Lung (tissue), 17 donors: ENCODE measurements at places on chromosomes 11 and 22. TPM values are rescaled to one million over a fixed set of nuclear protein-coding genes. Genes with fewer than 3 reads are reported as not detected.

DNA sequence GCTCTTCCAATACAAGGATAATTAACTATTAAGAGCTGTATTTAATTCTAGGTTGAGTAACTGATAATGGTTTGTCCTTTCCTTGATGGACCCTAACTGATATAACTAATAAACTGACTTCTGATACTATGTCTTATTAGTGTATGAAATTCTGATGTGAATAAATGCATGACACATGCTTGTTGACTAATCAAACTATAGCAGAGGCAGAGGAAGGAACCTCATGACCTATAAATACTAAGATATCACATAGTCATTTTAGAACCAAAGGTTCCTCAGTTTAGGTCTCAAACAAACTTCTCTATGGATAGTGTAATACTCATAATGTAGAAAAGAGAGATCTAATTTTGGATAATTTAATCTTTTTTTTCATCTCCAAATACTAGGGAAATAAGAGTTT, 4.8 kb upstream of the HBD start:
- DNase-seq: no peak

DNA sequence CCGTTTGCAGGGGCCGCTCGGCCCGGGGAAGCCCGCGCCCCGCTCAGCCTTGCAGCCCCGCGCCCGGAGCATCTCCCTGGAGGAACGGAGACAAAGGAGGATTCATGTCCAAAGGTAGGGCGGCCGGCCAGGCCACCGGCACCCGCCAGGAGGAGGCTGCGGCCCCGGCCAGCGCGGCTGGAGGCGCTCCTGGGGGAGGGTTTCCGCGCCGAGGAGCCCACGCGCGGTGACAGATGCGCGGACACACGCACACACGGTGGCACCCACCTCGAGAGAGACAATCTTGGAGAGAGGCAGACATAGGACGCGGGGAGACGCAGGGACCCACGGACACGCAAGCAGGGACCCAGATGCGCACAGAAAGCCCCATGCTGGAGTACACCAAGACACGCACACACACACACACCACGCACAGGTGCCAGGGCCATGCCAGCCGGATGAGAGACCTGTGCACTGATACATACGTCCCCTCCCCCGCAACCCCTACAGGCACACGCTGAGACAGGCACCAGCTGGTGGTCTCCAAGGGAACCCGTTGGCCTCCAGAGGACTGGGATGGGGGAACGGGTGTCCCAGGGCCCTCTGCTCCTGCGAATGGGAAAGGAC, 7.8 kb downstream of the SEPTIN3 start:
- DNase-seq: no peak

DNA sequence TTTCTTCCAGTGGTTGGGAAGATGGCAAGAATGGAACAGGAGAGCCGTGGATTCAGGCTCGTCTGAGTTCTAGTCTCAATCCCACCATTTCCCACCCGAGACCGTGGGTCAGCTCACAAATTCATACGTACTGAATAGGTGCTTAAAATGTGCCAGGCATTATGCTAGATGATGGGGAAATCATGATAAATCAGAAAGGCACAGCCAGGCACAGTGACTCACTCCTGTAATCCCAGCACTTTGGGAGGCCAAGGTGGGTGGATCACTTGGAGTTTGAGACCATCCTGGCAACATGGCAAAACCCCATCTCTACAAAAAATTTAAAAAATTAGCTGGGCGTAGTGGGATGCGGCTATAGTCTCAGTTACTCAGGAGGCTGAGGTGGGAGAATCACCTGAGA, 7.1 kb downstream of the TRIOBP start:
- DNase-seq: no peak

- DNase-seq: no peak
These were observed 84.1 kb downstream of the TNRC6B start for GRCh38 chr22:40261783-40262182.

DNA sequence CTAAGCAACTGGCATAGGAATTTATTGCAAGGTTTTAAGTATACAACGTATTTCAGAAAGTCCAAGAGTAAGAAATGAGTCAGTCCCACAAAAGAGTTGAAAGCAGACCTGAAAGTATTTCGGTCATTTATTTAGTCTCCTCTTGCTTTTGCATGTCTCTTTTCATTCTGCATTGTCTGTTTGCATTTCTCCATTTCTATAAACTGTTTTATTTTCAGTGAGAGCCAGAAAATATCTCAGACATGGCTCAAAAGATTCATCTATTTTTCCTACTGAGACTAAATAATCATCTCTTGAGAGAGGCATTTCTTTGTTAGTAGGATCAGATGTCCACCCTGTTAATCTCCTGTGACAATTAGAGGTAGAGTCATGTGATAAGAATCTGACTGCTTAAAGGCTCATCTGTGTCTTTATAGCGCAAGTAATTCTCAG, 219.1 kb upstream of the CCDC179 start:
- no peak for DNase-seq

- no peak for DNase-seq
These were observed 213.3 kb downstream of the CADM1 start for GRCh38 chr11:115290893-115291292.

DNA sequence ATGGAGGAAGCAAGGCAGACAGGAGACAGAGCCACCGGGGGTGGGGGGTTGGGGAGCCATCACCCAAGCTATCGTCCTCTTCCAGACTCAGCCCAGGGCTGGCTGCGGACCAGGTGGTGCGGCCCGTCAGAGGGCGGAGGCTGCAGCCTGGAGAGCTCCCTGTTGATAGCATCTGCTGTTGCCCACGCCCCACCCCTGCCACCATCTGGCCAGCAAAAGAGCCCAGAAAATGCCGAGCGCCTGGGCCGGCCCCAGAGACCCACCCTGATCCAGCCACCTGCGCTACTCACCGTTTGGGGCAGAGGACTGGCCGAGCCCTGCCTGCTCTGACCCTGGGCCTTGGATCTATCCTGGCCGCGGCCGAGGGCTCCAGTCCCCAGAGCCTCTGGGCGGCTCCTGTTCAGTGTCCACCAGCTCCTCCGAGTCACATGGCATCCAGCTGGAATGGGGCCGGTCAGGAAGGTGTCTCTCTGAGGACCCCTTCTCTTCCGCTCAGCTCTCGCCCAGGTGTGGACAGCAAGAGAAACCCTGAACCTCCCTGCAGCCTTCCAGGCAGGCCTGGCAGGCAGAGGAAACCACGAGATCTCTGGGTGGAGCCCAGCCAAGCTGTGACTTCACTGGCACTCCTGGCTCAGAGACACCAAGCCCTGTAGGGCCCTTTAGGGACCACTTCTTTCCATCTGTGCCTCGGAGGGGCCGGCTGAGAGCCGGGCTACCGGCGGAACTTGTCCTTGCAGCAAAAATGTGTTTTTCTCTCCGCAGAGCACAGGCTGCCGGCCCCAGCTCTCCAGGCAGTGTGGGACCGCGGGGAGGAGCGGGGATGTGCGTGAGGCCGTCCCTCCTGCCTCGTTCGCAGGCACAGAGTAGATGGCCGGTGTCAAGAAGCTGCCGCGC, at the start of gene MRGPRE:
Gene MRGPRE, minus strand, starts transcription at position 567 of the 894 bp plus-strand sequence. CDS start 3,618 bp downstream, outside the sequence.
- peak; percentile 60 for DNase-seq

GRCh38 chr11:64069401-64070313, 33.9 kb downstream of the FLRT1 start:
- no peak for DNase-seq

DNA sequence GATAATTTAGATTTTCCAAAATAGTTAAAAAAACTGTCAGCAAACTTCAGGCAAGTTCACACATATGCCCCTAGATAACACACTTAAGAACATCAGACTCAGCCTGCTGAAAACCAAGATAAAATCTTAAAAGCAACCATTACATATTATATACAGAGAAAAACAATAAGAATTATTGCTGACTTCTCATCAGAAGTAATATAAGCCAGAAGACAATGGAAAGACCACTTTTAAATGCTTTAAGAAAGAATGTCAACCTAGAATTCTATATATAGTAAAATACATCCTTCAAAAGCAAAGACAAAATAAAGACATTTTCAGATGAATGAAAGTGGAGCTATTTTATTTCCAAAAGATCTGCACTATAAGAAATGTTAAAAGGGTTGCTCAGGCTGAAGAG, 37.8 kb upstream of the SC5D start:
- DNase-seq: no peak

DNA sequence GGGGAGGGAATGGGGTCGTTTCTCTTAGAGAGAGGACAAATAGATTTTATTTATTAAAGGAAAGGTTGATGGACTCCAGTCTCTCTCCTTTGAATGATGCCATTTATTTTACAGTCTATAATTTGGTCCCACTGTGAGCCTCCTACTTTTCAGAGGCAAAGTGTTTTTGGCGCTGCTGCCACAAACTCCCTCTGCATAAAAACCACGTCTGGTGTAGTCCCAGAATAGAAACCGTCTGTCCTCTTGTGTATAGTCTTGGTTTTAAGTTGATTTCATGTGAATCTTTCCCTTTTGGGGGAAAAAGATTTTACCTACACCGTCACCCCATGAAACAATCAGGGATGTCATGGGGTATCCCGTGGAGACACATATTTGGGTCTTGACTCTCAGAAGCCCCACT, 143.6 kb upstream of the SEZ6L start:
- no peak for DNase-seq

DNA sequence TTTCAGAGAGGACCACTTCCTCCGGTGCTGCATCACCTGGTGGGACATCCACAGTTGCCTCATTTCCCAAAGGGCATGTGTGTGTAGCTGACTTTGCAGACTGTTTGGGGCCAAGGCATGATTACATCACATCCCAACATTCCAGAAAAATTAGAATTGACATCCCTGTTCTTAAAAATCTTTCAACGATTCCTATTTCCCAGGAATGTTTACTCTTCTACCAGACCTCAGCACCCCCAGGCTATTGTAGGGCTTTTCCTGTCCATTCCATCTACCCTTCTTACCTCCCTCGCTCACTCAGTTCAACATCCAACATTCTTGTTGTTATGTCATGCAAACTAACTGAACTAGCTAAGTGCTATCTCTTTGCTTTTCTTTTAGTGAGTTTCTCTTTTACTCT, 37.3 kb downstream of the PIWIL4 start:
- DNase-seq: no peak

DNA sequence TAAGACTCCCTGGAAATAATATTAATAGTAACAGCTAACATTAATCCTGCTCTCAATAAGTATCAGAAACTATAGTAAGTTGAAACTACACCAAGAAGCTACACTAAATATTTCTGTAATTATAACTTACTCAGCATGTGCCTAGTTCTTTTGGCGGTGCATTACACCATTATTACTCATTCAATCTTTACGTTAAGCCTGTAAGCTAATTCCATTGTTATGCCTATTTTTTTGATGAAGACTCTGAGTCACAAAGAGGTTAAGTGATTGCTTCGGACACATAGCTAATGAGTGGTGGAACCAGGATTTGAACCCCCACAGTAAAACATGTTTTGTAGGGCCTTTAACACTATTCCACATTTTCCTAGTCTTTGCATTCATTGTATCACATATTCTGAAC, 111.6 kb downstream of the RASSF10 start:
- DNase-seq: no peak

GRCh38 chr22:17804331-17805080, 30.2 kb upstream of the BID start:
- no peak for DNase-seq

- DNase-seq: peak; percentile 54
These were observed 64.3 kb downstream of the NAT10 start for GRCh38 chr11:34169686-34170085.

DNA sequence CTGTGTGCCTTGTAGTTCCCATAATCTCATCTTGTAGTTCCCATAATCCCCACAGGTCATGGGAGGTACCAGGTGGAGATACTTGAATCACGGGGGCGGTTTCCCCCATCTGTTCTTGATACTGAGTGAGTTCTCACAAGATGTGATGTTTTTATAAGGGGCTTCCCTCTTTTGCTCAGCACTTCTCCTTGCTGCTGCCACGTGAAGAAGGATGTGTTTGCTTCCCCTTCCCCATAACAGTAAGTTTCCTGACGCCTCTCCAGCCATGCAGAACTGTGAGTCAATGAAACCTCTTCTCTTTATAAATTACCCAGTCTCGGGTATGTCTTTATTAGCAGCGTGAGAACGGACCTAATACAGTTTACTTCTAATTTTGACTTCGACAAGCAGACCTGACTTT, 14.0 kb upstream of the SMIM38 start:
- DNase-seq: no peak

GRCh38 chr22:37880668-37881440, 25.2 kb upstream of the MICALL1 start:
- DNase-seq: no peak

- no peak for DNase-seq
These were observed 51.0 kb downstream of the GALNT18 start for GRCh38 chr11:11570823-11571222.

DNA sequence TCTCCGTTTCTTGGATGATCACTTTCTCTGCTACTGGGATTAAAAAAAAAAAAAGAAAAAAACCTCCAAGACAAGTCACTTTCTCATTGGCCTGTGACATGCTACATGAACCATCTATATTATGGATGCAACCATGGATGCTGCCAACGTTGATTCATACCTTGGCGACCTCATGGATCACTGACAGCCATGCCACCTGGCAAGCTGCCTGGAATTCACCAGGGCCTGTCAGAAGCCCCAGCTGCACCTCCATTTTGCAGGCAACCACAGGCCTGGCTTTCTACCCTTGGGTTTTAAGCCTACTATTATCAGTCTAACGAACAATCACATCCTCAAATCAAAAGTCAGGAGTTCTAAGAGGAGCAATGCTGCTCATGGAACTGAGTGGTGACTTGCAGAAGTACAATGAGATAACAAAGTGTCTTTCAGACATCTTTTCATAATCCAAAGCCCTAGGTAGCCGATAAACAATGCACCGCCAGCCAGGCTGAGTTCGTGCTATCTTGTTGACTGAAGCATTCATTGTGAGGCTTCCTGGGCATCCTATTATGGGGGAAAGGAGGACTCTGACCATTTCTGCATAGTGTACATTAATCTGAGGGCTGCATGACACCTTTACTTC, 48.0 kb upstream of the CADM1 start:
- no peak for DNase-seq

Gene GLB1L2
- total RNA-seq: 7.3 TPM

Gene APOL4
- total RNA-seq: 9.8 TPM

Gene KCNQ1
- 15.4 TPM for total RNA-seq

Gene TIMP3
- 251 TPM for total RNA-seq

Gene KCNC1
- total RNA-seq: not detected

Gene ACAT1
- total RNA-seq: 57.6 TPM

Gene CYTH4
- 25.9 TPM for total RNA-seq

Gene MS4A3
- total RNA-seq: 6.6 TPM
